ENCODE measurements at places on chromosomes 13 and 19.
A peak's percentile ranks its signal among the peaks of the same experiment; 100 is the strongest.

GRCh38 chr19:35142606-35143230, 337 bp upstream of the FXYD7 start:
- H3K4me3 ChIP-seq = peak overlapping the region; percentile 59
- peak; percentile 84 for DNase-seq
- peaks cover 58% of the 10 kb centered on the region for H3K27me3 ChIP-seq
- no peaks in the 10 kb centered on the region for H3K36me3 ChIP-seq
- peaks cover 38% of the 10 kb centered on the region for H3K4me1 ChIP-seq

- no peak for DNase-seq
- no peak overlapping the region for H3K27ac ChIP-seq
- no peaks in the 10 kb centered on the region for H3K36me3 ChIP-seq
- H3K4me3 ChIP-seq = no peak overlapping the region
Measured at GRCh38 chr13:23672616-23673015, 102.4 kb downstream of the TNFRSF19 start.

GRCh38 chr13:91142572-91142971, 204.9 kb upstream of the MIR17HG start:
- no peak overlapping the region for H3K4me3 ChIP-seq
- DNase-seq = no peak
- H3K27ac ChIP-seq = no peak overlapping the region
- no peaks in the 10 kb centered on the region for H3K36me3 ChIP-seq
- no peaks in the 10 kb centered on the region for H3K27me3 ChIP-seq

DNA sequence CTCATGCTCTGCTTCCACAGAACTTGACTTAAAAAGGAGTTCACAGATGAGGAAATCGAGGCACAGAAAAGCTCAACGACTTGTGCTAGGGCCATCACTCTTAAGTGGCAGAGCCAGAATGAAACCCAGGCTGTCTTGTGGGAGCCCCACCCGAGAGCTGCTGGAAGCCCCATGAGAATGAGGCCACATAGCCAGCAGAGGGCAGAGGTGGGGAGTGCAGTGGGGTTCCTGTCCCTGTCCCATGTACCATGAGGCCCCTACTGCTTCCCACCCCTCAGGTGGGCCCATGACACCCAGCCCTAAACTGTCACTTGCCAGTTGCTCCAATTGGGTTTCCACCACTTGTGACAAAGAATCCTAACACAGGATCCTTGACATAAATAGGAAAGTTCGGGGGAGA, 175.9 kb downstream of the IRS2 start:
- no peaks in the 10 kb centered on the region for H3K36me3 ChIP-seq
- H3K27ac ChIP-seq = no peak overlapping the region
- H3K4me3 ChIP-seq = no peak overlapping the region
- no peaks in the 10 kb centered on the region for H3K27me3 ChIP-seq

GRCh38 chr19:23241419-23241818, 8.8 kb downstream of the ZNF724 start:
- no peak for DNase-seq
- H3K36me3 ChIP-seq = peaks cover 75% of the 10 kb centered on the region
- H3K27ac ChIP-seq = no peak overlapping the region
- H3K27me3 ChIP-seq = no peaks in the 10 kb centered on the region
- no peaks in the 10 kb centered on the region for H3K4me1 ChIP-seq
- H3K4me3 ChIP-seq = no peak overlapping the region
